ENCODE measurements at places on chromosomes 12 and 14.

GRCh38 chr12:55642669-55643068 lies 6.0 kb downstream of the OR10P1 start:
- peak; percentile 55 for DNase-seq

DNA sequence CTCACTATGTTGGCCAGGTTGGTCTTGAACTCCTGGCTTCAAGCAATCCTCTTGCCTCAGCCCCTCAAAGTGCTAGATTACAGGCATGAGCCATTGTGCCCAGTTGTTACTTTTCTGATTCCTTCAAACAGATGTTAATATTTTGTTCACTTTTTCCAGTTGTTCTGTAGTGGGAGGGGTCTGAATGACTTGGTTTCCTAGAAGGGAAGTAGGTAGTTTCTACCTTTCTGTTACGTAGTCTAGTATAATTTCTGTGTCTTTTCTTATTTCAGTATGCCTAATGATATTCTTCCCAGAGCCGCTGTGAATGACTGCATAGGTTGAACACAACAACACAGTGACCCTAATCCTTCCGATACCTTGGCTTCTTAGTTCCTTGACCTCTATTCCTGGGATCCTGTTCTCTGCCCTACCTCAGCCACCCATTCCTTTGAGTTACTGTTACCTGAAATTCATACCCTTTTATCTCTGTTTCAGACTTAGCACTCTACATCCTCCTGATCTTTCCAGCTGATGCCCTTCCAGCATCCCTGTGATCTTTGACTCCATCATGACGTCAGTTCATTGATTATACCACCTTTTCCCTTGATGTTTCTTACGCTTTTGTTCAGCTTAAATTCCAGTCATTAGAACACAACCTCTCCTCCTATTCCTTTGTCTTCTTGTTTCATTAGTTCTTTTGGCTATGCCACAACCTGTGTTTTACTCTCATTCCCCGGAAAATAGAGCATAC lies 33.3 kb downstream of the RCOR1 start:
- DNase-seq = no peak

DNA sequence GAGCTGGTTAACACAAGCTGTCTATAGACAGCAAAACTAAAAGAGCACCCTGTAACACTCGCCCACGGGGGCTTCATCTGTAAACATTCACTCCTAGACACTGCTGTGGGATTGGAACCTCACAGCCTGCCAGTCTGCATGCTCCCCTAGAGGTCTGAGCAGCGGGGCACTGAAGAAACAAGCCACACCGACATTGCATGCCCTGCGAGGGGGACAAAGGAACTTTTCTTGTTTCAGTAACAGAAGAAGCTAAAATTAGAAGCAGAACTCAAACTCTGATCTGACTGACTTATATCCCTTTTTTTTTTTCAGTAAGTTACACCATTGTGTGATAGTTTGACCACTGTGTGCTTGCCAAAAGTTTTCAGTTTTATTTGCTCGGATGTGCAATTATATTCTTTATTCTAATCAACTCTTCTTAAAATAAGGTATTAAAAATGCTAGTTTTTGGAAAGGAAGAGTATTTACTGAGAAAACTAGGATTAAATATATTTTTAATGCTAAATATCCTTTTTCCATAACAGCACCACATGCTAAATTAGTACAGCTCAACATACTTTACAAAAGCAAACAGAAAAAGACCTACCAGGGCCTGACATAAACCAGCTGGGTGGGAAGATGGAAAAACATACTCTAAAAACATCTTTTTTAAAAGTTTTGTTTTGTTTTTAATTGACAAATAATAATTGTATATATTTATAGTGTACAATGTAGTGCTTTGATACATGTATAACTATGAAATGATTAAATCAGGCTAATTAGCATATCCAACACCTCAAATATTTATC lies 100.2 kb downstream of the EPS8 start:
- no peak for DNase-seq

- no peak for DNase-seq
Observed at GRCh38 chr12:103207936-103208335, 250.5 kb downstream of the ASCL1 start.

DNA sequence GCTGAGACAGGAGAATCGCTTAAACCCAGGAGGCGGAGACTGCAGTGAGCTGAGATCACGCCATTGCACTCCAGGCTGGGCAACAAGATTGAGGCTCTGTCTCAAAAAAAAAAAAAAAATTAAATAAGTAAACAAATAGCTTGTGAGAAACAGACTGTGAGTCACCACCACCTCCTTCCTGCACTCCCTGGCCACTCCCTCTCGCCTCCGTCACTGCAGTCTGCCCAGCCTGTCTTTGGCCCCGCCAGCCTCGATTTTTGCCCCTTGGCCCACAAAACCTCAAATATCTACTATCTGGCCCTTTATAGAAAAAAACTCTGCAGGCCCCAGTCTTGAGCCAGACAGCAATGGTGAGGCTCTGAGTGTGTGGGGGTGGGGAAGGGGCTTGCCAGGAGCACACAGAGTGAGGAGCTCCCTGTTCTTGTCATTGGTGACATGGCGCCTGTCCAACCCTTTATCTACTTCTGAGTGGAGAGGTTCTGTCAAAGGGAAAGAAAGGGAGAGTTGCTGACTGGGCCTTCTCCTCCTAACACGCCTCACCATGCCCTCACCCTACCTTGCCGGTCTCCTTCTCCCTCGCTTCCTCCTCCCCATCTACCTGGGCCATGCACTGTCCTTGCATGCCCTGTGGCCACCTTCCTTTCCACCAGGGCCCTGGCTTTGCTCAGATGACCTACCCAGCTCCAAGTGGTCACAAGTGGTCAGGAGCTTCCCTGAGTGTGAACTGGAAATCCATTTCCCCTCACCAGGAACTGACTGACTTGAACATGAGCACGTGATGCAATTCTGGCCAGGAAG lies 22.1 kb downstream of the LGMN start:
- DNase-seq = peak; percentile 32

GRCh38 chr12:49548822-49549648 lies 10.2 kb downstream of the KCNH3 start:
- DNase-seq = peak; percentile 38

DNA sequence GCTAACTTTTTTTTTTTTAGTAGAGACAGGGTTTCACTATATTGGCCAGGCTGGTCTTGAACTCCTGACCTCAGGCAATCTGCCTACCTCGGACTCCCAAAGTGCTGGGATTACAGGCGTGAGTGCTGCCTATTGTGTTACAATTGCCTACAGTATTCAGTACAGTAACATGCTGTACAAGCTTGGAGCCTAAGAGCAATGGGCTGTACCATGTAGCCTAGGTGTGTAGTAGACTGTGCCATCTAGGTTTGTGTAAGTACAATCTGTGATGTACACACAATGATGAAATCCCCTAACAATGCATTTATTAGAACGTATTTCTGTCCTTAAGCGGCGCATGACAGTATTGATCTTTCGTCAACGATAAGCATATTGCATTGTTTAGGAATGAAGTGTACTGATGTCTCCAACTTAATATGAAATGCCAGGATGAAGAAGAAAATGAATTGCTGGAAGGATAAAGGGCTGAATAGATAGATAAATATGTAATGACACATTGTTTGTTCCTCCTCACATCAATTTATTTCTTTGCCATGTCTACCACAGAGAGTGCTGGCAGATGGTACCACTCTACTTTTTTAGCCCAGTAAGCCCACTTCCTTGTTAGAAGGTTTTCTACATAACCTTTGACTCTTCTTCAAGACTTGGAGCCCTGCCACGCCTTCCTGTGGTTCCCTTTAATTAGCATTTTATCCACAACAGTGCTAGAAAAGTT lies 467.5 kb downstream of the VRK1 start:
- DNase-seq = no peak

DNA sequence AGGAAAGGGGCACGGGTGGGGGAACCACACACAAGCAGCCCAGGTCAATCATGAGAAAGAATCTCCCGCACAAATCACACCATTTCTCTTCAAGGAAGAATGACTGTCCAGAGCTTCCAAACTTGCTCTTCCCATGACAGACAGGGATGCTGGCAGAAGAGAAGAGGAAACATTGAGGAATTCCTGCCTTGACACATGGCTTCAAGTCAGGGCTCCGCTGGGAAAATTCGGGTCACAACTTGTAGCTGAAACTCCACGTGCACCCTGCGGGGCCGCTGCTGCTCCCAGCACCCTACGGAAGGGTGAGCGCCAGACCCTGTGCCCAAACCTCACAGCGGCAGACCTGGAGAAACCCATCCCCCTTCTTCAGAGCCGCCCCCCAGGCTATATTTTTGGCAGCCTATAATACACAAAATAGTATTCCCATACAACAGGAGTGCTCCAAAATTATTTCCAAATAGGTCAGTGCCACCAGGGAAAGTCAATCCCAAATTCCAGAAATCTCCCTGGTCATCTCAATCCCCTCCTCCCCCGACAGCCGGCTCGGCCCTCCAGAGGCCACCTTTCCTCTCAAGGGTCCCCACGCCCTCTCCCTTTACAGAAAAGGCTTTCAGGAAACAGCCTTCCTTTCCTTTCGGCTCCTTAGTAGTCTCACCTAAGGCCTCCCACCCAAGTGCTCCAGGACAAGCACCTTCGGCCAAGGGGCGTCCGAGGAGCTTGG lies 1.3 kb downstream of the TMEM132D start:
- DNase-seq = no peak

- DNase-seq = no peak
Observed at GRCh38 chr14:92677955-92678354, 70.5 kb downstream of the LGMN start.

- no peak for DNase-seq
Observed at GRCh38 chr12:132513070-132513398, 23.1 kb downstream of the FBRSL1 start.

GRCh38 chr12:20451761-20452160 lies 83.4 kb downstream of the PDE3A start:
- no peak for DNase-seq

GRCh38 chr14:93645200-93645599 lies 143.1 kb downstream of the PRIMA1 start:
- no peak for DNase-seq

- no peak for DNase-seq
Observed at GRCh38 chr14:104424406-104425072, 155.0 kb upstream of the C14orf180 start.

GRCh38 chr12:130398100-130398848 lies 60.6 kb downstream of the PIWIL1 start:
- DNase-seq = no peak

- no peak for DNase-seq
Observed at GRCh38 chr12:30257618-30258017, 438.1 kb downstream of the IPO8 start.

DNA sequence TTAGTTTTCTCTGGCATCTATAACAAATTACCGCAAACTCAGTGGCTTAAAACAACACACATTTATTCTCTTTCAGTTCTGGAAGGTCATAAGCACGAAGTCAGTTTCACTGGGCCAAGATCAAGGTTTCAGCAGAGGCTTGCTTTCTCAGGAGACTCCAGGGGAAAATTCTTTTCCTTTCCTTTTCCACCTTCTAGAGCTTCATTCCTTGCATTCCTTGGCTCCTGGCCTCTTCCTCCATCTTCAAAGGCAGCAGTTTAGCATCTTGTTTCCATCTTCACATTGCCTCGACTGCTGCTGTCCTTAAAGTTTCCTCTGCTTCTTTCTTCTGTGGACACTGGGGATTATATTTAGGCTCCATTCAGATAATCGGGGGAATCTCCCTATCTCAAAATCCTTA lies 106.1 kb downstream of the PDE3A start:
- no peak for DNase-seq

GRCh38 chr12:7023114-7023513 lies 4.8 kb upstream of the LPCAT3 start:
- DNase-seq = no peak

- no peak for DNase-seq
Observed at GRCh38 chr12:11324426-11324825, 14.2 kb upstream of the PRB4 start.

- no peak for DNase-seq
Observed at GRCh38 chr12:46442239-46442638, 69.7 kb upstream of the SLC38A2 start.

- DNase-seq = no peak
Observed at GRCh38 chr12:19850346-19851065, 411.2 kb downstream of the AEBP2 start.

- DNase-seq = no peak
Observed at GRCh38 chr12:76964784-76965571, 86.2 kb upstream of the CSRP2 start.

GRCh38 chr12:50751948-50752721 lies 11.8 kb upstream of the ATF1 start:
- no peak for DNase-seq

DNA sequence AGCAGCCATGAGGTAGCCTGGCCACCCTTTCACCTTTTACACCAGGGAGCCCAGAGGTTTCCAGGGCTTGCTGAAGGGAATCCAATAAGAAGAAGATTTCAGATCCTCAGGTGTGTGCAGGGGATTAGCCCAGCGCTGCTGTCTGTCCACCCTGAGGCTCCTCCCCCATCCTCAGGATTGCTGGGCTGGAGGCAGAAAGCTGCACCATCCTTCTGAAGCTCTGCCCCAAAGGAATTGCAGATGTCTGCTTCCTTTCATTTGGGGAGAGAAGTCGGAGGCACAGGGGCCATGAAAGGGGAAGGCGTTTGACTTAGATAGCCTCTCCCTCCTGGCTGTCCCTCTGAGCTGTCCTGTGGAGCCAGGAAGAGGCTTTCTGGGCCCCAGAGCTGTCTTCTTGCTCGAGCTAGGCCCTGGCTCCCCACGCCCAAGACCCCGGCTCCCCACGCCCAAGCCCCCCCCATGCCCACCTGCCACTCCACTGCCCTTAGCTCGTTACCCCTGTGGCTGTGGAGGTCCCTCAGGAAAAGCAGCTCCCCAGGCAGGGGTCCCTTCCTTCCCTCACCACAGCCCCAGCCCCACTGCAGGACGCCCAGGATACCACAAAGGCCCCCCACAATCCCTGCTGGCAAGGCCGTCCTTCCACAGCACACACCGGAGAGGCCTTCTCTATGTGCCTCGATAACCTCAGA lies 359.0 kb downstream of the CACNA1C start:
- no peak for DNase-seq

DNA sequence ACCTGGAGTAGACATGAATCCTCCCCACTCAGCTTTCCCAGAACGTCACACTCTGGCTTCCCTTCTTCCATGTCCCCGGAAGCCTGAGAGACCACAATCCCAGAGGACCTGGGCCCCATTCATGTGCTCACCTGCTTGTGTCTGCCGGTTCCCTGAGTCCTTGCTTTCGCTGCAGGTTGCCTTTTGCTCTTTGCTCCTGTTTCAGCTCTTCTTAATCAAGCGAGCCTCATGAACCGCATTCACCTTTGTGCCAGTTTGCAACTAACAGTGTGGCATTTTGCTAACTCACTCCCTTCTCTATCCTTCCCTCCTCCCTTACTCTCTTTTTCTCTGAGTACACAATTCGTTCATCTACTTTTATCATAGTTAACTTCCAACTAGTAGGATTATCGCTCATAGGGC lies 23.1 kb downstream of the ENTPD5 start:
- no peak for DNase-seq

- no peak for DNase-seq
Observed at GRCh38 chr12:67531051-67531450, 117.5 kb upstream of the DYRK2 start.

DNA sequence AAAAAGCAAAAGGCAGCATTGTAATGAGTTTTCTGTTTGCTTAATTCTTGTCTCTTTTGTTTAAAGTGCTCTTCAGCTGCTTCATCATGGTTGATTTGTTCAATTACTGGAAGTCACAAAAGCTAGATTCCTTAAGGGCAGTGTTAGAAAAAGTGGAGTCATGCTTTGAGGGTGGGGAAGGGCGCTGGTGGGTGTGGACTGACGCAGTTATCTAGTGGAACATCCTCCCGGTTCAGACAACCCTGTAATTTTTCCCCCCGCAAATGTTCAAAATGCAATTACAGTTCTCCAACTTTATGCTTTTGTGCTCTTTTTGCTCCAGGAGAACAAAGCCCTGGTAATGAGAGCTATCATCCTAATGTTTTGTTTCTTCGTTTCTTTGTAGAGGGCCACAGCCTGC lies 2.1 kb downstream of the AKAP6 start:
- no peak for DNase-seq

All from activated CD4-positive, alpha-beta T cell treated with anti-CD3 and anti-CD28 coated beads for 48 hours (primary cell).